ENCODE measurements at places on chromosomes 6 and 20.

DNA sequence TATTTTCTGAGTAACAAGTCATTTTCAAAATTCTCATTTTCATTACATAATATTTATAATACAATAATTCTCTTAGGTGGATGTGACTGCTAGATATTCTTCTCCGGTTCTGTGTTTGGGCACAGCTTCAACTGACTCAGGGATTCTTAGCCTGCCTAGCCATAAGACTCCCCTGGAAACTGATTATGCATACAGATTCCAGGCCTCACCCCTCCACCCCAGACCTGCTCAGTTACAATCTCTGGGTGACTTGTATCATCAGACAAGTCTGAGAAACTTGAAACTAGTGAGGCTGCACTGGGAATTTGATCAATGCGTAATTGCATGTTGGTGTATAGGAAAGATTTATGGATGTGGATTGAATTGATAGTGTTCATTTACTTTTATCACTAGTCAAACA is 25.4 kb downstream of the FLRT3 start:
- DNase-seq: no peak

GRCh38 chr6:106692819-106693208 is 63.4 kb downstream of the QRSL1 start:
- DNase-seq: no peak

- DNase-seq: no peak
Observed at GRCh38 chr6:121520337-121521163, 85.1 kb downstream of the GJA1 start.

GRCh38 chr20:49346682-49347081 is 68.8 kb upstream of the ZNFX1 start:
- DNase-seq: no peak

GRCh38 chr6:167279766-167280446 is 11.2 kb upstream of the UNC93A start:
- DNase-seq: no peak

- peak; percentile 49 for DNase-seq
Observed at GRCh38 chr20:38222231-38222922, 38.2 kb downstream of the KIAA1755 start.

DNA sequence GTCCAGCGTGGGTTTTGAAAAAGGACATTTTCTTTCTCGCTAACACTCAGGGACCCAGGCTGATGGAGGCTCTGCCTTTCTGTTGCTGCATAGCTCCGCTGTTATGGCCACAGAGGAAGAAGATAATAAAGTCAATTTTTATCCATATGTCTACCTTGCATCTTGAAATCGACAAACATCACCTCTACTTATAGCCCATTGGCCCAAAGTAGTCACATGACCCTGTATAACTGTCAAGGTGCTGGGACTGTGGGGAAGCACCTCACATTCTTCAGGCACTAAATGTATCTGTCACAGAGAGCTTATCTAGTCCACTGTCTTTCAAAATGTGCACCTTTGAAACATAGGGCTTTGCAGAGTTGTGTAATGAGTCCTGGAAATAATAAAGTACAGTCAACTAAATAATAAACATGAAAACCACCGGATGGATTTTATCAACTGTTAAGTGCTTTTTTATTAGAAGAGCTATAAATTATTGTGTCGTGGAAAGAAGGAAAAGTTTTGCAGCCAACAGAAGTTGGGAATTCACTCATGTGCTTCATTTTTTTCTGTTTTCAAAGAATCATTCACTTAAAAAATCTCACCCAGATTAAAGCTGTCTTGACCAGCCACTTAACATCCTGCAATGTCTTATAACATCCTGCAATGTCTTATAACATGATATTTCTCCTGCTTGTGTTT is 47.7 kb upstream of the RCAN2 start:
- no peak for DNase-seq

GRCh38 chr6:20605581-20605980 is 71.3 kb downstream of the CDKAL1 start:
- no peak for DNase-seq

DNA sequence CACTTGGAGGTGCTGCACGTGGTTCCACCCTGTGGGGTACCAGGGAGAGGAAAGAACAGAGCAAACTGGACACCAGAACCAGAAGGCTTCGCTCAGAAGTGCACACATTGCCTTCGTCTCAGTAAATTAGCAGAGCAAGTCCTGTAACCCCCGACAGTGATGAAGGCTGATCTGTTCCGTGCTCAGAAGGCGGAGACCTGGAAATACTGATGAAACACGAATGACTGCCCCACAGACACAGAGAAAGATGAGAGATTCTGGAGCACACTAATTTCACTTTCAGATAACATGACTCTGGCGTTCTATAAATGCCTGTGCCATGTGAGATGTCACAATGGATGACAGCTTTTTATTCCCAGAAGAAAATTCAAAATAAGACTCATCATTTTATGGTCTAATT is 44.2 kb upstream of the CCR6 start:
- no peak for DNase-seq

GRCh38 chr20:22063753-22064152 is 358.3 kb downstream of the PAX1 start:
- no peak for DNase-seq

- DNase-seq: no peak
Observed at GRCh38 chr20:19824861-19825260, 66.8 kb downstream of the RIN2 start.

DNA sequence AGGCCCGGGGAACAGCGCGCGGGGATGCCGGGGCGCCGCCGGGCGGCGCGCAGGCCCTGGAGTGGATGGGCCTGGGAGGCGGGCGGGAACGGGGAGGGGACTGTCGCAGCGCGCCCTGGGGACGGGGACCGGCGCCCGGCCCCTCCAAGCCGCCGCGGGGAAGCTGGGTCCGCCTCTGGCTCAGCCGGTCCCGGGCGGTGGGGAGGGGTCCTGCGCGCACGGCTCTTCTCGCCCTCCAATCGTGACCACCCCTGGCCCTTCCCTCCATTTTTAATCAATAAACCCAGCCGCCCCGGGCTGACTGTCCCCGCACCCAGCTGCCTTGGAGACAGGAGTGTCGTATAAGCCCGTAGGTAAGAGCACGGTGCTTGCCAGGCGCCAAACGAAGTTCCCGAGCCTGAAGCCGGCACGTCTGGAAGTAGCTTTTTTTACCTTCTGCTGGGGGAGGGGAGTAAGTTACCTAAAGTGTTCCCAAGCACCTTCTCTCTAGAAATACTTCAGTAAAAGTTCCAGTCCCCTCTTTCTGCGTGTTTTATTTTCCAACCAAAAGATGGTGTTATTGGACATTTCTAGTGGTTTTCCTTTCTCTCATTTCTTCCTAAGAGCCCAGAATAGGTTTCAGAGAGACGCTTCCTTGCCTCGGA is 780 bp upstream of the TAF4 start:
- DNase-seq: no peak

DNA sequence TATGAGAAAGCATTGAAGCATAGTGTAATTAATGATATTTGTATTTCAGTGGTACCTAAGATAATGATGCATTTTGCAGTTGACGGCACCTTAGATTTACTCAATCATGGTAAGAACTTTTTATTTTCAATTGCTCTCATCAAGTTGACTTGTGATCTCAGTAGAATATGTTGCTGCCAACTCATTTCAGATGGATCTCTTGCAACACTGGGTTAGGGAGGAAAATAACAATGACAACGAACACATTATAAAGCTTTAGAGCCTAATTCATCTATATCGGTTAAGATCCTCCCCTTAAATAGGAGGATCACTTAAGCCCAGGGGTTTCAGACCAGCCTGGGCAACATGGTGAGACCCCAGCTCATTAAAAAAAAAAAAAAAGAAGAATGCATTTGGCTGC is 18.0 kb upstream of the TBC1D22B start:
- no peak for DNase-seq

GRCh38 chr6:122872311-122872710 is 83.3 kb downstream of the SMPDL3A start:
- DNase-seq: no peak

GRCh38 chr6:139395891-139396301 is 21.4 kb upstream of the CITED2 start:
- no peak for DNase-seq

DNA sequence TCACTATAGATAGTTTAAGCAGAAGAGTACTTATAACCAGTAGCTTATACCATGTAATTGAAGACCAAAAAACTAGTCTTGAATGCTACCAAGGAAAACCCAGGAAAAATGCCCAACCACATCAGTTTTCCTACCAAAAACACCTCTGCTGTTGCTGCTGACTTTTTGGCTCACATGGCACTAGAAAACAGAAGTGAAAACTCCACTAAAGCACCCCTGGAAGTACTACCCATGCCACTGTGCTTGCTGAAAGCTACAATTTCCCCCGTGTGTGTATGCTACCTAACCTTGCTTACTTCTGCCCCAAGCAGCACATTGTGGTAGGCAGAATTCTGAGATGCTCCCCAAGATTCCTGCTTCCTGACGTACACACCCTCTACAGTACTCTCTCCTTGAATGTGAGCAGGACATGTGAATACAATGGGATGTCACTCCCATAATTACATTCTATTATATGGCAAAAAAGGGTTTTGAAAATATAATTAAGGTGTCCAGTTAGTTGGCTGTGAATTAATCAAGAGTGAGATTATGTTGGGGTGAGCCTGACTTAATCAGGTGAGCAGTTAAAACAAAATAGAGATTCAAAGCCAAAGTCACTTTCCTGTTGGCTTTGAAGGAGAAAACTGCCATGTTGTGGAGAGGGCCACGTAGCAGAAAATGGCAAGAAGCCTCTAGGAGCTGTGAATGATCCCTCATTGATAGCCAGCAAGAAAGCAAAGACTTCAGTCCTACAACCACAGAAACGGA is 209.8 kb upstream of the MARCKS start:
- no peak for DNase-seq

- no peak for DNase-seq
Observed at GRCh38 chr6:142802124-142802523, 142.9 kb downstream of the HIVEP2 start.

DNA sequence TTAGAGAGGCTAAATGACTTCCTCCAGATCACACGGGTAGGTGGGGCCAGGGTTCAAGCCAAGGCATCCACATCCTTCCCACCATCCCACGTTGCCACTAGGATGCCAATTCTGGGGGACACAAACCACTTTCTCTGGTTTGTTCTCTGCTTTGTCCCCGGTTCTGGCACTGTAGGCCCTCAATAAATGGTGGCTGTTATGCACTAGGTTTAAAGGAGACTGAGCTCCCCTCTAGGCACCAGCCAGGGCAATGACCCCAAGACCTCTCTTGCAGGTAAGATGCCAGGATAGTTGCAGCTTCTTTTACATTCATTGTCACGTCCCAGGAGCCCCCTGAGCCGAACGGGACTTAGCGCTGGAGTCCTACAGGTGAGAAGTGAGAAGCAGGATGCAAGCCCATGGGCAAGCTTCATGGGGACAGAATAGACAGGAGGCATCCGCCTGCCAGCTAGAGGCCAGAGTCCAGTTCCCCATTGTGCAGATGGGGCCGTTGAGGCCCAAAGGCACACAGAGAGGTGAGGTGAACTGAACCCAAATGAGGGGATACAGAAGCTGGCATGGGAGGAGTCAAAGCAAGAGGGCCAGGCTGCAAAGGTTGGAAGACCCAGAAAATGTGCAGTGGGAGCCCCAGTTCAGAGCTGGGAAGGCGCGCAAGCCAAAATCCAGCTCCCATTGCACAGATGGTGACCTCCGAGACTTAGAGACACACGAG is 677 bp downstream of the PXMP4 start:
- no peak for DNase-seq

DNA sequence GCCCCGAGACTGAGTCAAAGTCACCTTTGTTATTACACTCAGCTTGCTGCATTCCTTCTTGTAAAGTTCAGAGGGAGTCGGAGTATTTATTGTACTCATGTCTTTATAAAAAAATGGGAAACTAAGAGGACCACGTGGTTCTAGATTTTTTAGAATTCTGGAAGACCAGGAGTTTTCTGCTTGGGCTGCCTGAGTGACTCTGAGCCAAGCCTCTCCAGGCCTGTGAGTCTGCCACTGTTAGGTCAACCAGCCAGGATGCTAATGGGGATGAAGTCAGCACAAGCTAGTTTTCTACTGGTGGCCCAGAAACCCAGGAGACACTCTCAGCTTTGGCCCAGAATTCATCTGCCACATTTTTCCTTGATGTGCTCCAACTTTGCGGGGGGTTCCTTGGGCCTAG is 453.5 kb upstream of the SULF2 start:
- no peak for DNase-seq

Data from CD4-positive, alpha-beta T cell treated with Interleukin-1 beta for 1 hour (primary cell).